ENCODE measurements at places on chromosomes 13 and 19.

GRCh38 chr19:46056536-46056935, 15.7 kb upstream of the IGFL4 start:
- DNase-seq: peak; percentile 87

- peak; percentile 66 for DNase-seq
Measured at GRCh38 chr13:37539976-37540605, 58.5 kb downstream of the POSTN start.

- DNase-seq: no peak
Measured at GRCh38 chr19:27774337-27774736, 1438.6 kb downstream of the UQCRFS1 start.

DNA sequence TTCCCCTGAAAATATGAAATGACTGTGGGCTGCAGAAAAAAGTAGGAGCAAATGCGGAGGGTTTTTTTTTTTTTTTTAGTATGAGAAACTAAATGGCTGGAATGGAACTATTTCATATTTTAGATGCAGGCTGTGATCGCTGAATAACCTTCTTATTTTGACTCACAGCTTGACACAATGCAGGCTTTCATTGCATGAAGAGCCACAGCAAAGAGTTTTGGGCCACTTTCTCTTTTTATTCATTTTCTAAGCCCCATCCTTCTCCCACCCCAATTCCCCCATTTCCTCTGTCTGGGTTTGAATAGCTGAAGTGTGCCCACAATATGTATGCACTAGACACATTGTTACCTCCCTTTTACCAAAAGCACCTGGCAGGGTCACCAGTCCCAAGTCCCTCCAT, 125.9 kb downstream of the COG6 start:
- DNase-seq: no peak

GRCh38 chr13:99980201-99980823, 1.3 kb upstream of the ZIC2 start:
- peak; percentile 81 for DNase-seq

- no peak for DNase-seq
Measured at GRCh38 chr13:35518337-35518946, 42.0 kb upstream of the MAB21L1 start.

GRCh38 chr13:97120346-97120745, 101.8 kb upstream of the MBNL2 start:
- DNase-seq: peak; percentile 77

GRCh38 chr19:4388337-4389063, 11.8 kb downstream of the SH3GL1 start:
- no peak for DNase-seq

DNA sequence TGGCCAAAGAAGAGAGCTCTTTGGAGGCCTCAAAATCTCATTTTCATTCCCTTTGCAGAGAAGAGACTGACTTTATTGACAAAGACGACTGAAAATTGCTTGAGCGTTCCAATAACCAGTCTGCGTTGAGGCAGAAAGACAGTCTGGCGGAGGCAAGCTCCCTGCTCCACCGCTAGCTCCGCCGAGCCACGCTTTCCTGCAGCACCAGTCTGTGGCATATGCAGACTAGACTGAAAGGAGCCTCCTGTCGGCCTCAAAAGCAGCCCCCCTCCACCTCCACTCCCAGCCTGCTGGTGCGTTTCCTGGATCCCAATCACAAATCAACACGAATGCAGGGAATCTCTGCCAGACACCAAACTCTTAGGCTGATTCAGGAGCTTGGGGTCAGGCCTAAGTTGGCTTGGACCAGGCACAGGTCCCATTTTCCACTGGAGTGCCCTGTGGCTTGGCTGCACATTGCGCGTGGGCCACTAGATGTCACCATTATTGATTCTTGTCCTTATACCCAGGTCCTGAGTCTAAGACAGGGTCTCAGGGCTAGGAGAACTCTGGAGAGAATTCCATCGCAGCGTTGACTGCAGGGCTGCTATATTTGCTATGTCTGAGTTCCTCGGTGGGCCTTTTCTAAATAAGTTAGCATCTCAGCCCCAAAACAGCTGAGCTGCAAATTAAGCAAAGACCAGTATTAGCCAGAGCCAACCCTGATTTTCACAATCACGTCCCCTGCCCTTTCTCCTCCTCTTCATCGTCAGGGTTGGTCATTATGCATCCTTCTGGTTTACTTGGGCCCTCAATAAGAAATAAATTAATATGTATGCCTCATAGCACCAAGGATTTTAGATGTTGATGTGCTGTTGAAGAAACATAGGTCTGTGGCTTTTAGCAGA, 5.2 kb upstream of the ZNF507 start:
- peak; percentile 50 for DNase-seq

DNA sequence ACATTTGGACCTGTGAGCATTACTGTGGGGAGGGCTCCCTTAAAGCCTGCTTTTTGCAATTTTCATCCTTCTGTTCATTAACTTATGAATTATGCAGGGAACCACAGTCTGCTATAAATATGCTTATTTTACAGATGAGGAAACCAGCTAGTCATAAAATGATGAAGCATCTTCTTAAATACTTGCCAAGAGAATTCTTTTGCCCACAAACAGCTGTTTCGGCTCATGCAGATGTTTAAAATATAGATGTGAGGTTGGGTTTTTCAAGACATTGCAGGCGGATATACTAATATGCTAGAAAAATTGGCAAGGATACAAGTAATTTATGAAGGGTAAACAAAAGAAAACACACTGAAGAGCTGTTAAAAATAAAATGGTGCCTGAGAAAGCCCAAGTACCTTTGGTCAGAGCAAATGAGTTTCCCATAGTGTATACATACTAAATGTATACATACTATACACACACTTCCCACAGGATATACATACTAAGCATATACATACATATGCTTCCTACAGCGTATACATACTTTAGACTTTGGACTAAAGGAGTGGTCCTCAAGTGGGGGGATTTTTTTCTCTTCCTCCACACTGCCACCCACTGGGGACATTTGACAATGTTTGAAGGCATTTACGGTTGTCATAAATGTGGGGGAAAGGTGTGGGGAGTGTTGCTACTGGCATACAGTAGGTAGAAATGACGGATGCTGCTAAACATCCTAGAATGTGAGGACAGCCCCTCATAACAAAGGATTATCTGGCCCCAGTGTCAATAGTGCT, 164.9 kb upstream of the CSNK1A1L start:
- no peak for DNase-seq

DNA sequence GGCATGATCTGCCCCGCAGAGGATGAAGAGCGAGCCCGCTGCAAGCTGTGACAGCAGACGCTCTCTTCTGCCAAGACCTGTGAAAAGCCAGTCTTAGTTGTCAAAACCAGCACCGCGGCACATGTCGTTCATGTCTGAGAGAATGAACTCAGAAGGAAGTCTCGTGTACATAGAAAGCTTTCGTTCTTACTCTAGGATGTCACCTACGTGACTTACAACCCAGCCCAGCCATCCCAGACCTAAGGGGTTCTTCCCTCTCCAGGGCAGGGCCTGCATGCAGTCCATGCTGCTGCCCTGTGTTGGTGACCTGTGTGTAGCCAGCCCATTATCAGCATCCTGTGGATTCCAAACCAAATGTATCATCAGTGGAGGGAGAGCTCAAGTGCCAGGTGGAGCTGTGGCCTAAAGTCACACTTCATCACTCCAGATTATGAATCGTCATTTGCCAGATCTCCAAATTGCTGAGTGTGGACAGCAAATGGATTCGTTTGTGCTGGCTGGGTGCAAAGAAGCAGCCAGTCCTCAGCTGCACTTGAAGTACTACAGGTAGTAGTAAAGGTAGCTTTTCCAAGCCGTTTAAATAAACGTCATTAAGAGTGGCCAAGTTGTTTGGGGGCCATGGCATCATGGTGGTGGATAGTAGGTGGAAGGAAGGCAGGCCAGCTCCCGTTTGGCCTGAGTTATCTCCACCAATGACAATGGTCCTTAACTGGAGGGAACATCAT, 73.9 kb upstream of the GPR183 start:
- DNase-seq: no peak

DNA sequence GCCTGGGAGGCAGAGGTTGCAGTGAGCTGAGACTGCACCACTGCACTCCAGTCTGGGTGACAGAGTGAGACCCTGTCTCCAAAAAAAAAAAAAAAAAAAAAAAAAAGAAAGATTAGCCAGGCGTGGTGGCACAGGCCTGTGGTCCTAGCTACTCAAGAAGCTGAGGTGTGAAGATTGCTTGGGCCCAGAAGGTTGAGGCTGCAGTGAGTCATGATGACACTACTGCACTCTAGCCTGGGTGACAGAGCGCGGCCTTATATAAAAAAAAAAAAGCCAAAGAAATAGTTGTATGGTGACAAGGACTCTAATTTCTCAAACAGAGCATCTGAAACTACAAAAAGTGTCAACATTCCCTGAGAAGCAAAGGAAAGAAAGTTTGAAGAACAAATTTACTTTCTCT, 3.4 kb downstream of the PBX4 start:
- DNase-seq: peak; percentile 63

DNA sequence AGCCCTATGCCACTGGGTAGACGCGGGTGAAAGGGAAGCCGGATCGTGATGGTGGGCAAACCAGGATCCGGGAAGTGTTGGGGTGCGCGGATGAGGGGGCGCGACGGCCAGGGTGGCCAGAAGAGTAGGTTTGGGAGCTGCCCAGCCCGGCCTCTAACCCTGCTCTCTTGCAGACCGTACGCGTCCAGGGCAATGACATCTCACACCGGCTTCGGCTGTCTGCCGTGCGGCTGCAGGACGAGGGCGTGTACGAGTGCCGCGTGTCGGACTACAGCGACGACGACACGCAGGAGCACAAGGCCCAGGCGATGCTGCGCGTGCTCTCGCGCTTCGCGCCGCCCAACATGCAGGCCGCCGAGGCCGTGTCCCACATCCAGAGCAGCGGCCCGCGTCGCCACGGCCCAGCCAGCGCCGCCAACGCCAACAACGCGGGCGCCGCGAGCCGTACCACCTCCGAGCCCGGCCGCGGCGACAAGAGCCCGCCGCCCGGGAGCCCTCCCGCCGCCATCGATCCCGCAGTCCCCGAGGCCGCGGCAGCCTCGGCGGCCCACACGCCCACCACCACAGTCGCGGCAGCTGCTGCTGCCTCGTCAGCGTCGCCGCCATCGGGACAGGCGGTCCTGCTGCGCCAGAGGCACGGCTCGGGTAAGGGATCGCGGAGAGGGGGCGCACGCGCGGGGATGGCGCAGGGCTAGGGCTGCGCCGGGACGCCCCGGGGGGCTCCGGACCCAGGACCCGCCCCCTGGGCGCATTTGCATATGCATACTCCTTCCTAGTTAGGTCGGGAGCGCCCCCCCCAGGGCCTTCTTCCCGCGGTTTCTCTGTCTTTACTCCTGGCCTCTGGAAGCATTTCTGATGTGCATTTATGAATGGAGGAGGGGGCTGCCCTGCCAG, 4.1 kb downstream of the VSTM2B start:
- no peak for DNase-seq

- DNase-seq: peak; percentile 27
Measured at GRCh38 chr19:19548915-19549759, 11.1 kb downstream of the CILP2 start.

GRCh38 chr19:2477732-2478191, 1.8 kb downstream of the GADD45B start:
- peak; percentile 40 for DNase-seq

- DNase-seq: no peak
Measured at GRCh38 chr19:19579533-19580361, 38.7 kb downstream of the PBX4 start.

DNA sequence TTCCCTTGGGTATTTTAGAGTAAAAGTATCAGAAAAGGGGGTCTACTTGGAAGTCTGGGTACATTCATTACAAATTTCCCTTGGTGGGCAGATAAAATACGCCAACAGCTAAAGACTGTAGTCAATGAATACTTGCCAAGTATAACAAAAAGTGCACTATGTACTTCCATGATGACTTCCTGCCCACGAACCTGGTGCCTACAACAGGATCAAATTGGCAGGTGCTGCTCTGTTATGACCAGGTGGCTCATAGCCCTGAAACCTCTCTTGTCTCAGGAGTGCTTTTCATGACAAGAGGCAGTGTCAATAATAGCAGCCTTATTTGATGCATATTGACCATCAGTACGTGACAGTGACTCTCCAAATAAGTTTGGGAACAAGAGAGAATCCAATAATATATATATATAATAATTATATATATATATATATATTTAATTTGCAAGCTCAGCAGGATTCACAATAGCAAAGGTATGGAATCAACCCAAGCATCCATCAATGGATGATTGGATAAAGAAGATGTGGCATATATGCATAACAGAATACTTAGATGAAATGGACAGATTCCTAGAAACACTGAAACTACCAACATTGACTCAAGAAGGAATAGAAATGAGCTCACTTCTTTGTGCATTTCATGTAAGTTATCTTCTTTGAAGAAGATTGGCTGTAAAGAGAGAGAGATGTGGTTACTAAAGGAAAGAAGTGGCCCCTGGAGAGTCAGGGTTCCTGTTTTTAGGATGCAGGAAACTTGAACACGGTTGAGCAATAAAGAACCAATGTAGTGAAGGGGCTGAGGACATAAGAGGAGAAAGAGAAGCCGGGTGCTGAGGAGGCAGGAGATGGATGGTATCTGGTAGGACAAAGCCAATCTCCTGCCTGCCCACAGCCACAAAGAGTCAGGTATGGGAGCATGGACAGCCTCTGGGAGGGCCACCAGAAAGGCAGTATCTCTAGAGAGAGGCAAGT, 52.0 kb upstream of the GTF2F2 start:
- no peak for DNase-seq

GRCh38 chr13:101942038-101942437, 459.8 kb downstream of the FGF14 start:
- DNase-seq: peak; percentile 59

DNA sequence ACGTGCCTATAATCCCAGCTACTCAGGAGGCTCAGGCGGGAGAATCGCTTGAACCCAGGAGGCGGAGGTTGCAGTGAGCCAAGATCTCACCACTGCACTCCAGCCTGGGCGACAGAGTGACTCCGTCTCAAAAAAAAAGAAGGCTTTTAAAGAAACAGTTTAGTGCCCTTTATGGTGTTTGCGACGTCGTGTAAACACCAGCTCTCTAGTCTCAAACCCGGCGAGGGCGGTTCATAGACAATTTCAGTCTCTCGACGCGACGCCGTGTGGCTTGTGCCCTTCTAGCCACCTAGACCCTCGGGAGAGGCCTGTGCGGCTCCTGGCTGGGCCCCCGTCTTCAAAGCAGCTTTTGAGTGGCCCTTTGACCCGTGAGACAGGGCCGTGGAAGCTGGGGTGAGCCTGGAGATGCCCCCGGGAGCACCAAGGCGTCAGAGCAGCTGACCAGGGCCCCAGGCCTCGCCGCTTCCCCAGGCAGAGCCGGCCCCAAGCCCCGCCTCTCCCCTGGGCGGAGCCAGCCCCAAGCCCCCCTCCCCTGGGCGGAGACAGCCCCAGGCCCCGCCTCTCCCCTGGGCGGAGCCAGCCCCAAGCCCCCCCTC, 5.0 kb upstream of the MADCAM1 start:
- DNase-seq: no peak

GRCh38 chr19:1272423-1273262, 2.7 kb upstream of the FAM174C start:
- DNase-seq: no peak

Data from epithelial cell of esophagus (primary cell).